Testis (tissue), 5 donors: ENCODE measurements at places on chromosomes 2 and 18.
A peak's percentile ranks its signal among the peaks of the same experiment; 100 is the strongest.

- H3K4me3 ChIP-seq = no peak overlapping the region
- no peak overlapping the region for H3K27ac ChIP-seq
- no peaks in the 10 kb centered on the region for H3K27me3 ChIP-seq
- DNase-seq = no peak
- H3K36me3 ChIP-seq = no peaks in the 10 kb centered on the region
- no peaks in the 10 kb centered on the region for H3K4me1 ChIP-seq
Observed at GRCh38 chr18:78105611-78106010, 856.0 kb downstream of the GALR1 start.

DNA sequence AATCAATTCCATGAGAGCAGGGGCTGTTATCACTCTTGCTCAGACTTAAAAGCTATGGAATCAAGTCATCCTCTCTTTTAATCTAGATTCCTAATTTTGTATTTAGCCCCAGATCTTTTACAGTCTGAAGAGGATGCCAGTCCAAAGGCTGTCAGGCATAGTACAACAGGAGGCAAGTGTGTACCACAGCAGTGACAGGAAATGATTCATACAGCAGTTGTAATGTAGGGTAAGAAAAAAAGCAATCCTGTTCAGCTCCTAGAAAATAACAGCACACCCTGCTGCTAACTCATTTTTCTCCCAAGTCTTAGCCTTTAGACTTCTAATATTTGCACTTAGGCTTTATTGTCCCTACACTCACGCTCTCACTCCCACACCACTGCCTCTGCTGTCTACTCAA is 127.8 kb upstream of the SYT4 start:
- no peak for DNase-seq
- no peaks in the 10 kb centered on the region for H3K36me3 ChIP-seq
- H3K27me3 ChIP-seq = no peaks in the 10 kb centered on the region
- no peaks in the 10 kb centered on the region for H3K4me1 ChIP-seq
- no peak overlapping the region for H3K27ac ChIP-seq
- no peak overlapping the region for H3K4me3 ChIP-seq

DNA sequence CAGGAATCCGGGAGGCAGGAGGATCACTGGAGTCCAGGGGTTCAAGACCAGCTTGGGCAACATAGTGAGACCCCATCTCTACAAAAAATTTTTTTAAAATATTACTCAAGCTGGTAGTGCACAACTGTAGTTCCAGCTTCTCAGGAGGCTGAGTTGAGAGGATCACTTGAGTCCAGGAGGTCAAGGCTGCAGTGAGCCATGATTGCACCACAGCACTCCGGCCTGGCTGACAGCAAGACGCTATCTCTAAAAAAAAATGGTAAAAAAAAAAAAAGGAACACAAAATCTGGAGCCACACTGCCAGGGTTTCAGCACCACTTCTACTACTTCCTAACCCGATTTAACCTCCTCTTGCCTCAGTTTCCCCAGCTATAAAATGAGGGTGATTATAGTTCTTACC is 57.0 kb downstream of the STEAP3 start:
- no peaks in the 10 kb centered on the region for H3K27me3 ChIP-seq
- no peak overlapping the region for H3K27ac ChIP-seq
- no peak for DNase-seq
- H3K4me1 ChIP-seq = no peaks in the 10 kb centered on the region

DNA sequence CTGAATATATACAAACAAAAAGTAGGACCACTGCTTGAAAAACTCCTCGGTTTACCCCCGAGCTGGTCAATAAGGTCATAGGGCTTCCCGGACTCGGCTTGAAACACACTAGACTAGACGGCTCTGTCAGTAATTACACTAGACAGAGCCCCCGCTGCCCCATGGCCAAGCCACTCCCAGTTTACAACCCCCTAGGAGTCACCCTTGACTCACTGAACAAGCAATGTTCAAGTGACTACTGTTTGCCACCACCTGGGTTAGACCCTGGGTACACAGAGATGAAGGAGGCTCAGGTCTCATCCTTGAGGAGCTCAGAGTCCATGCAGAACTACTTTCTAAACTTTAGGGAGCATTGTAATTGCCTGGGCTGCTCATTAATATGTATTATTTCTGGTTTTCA is 13.7 kb upstream of the PRELID3A start:
- H3K27me3 ChIP-seq = no peaks in the 10 kb centered on the region
- H3K4me3 ChIP-seq = no peak overlapping the region
- no peak overlapping the region for H3K27ac ChIP-seq
- no peak for DNase-seq

GRCh38 chr2:138071720-138072719 is 107.7 kb downstream of the HNMT start:
- H3K27me3 ChIP-seq = no peaks in the 10 kb centered on the region
- no peak overlapping the region for H3K4me3 ChIP-seq
- no peaks in the 10 kb centered on the region for H3K36me3 ChIP-seq
- no peaks in the 10 kb centered on the region for H3K4me1 ChIP-seq
- no peak for DNase-seq
- no peak overlapping the region for H3K27ac ChIP-seq

- no peaks in the 10 kb centered on the region for H3K27me3 ChIP-seq
- no peak overlapping the region for H3K4me3 ChIP-seq
- peak overlapping the region; percentile 34 for H3K27ac ChIP-seq
- H3K4me1 ChIP-seq = peaks cover 35% of the 10 kb centered on the region
Observed at GRCh38 chr18:13223311-13224143, 5.0 kb downstream of the LDLRAD4 start.

DNA sequence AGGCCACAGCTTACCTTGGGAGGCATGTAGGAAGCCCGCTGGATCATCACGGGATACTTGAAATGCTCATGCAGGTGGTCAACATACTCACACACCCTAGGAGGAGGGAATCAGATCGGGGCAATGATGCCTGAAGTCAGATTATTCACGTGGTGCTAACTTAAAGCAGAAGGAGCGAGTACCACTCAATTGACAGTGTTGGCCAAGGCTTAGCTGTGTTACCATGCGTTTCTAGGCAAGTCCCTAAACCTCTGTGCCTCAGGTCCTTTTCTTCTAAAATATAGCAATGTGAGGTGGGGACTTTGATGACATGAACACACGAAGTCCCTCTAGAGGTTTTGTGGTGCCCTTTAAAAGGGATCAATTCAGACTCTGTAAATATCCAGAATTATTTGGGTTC is 17.9 kb downstream of the TYMS start:
- DNase-seq = no peak
- peaks cover 3% of the 10 kb centered on the region for H3K4me1 ChIP-seq
- H3K4me3 ChIP-seq = no peak overlapping the region
- no peaks in the 10 kb centered on the region for H3K36me3 ChIP-seq
- no peaks in the 10 kb centered on the region for H3K27me3 ChIP-seq

GRCh38 chr2:68295516-68295915 is 24.2 kb downstream of the CNRIP1 start:
- no peaks in the 10 kb centered on the region for H3K4me1 ChIP-seq
- H3K4me3 ChIP-seq = no peak overlapping the region
- DNase-seq = no peak
- H3K27ac ChIP-seq = no peak overlapping the region
